ENCODE measurements at places on chromosomes 1 and 21.

DNA sequence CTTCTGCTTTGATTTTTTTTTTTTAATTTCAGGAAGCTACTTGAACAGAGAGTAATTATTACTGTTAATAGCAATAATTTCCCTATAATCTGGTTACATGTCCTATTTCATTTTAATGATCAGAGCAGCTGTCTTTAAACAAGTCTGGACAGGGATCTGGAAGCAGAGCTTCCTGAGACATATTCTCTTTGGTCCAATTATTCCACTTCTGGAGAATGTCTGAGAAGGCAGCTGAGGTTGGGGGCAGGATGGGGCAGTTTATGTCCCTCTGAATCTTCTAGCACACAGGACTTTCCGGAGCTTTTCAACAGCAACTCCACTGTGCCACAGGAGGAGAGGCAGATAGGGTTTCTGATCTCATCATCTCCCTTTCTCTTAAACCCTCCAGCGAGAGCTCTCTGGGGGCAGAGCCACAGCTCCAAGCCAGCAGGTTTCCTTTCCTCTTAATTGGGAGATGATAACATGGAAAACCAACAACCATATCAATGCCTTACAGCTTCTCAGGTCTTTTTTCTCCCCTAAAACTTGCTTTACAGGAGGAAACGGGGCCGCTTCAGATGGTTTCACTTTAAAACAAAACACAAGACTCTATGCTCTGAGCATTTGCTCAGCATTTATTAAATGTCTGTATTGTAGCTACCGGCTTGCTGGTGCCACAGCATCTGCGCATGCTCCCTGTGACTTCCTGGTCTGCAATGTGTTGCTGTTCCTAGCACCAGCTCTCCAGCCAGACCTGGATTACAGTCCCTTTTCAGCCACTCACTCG lies 425.7 kb upstream of the USP24 start:
- no peak for DNase-seq

GRCh38 chr1:240394353-240394752 lies 217.6 kb downstream of the GREM2 start:
- no peak for DNase-seq

DNA sequence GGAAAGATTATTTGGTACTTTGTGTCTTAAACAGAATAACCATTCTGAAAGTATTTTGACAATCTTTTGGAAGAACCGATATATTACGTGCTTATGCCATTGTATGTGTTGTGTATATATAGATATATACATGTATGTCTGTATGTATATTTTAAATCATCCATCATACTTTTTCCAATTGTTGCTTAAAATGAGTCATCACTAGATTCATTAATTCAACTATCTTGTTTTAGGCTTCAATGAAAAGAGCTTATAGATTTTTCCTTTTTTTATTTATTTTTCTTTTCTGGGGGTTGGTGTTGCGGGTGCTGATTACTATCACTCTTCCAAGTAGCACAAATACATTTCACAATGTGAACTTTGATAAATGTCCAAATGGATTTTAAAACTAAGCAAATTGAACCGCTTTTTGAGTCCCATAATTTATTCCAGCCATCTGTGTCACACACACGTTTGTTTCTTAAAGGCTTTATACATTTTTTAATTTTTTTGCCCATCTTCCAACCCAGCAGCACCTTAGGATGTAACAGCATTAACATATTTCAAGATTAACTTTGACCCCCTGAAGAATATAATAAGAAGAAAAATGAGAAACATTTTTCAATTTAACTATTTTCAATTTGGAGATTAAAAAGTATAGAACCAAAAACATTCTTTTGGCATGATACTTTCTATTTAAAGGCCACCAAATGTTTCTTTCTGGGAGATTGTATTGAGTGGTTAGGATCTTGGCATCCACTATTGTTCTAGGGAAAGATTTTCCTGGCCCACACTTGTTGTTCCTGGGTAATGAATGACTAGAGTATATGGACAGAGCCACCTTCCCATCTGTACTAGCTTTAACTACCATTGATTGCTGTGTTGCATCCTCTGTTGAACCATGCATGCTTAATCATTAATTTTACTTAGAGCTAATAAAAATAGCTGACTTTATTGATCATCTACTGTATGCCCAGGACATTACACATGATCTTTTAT lies 9.3 kb upstream of the DPYD start:
- DNase-seq, result no peak

GRCh38 chr1:26321315-26322041 lies 3.7 kb downstream of the CD52 start:
- peak; percentile 93 for DNase-seq

GRCh38 chr1:218611916-218612585 lies 266.9 kb downstream of the TGFB2 start:
- DNase-seq, result no peak

DNA sequence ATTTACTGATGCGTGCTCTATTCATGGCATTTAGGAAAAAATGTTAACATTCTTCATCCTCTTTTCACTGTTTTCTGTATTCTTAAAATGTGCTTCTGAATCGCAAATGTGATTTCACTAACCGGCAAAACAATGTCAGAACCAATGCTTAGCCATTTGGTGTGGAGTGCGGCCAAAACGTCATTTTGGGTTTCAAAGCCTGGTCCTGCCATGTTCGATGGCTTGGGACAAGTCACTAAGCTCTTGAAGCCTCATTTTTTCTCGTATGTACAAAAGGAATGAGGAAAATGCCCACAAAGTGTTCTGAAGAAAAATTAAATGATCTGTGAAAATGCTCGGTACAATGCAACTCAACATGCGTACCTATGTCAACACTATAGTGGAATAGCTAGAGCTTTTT lies 175.3 kb downstream of the APP start:
- no peak for DNase-seq

DNA sequence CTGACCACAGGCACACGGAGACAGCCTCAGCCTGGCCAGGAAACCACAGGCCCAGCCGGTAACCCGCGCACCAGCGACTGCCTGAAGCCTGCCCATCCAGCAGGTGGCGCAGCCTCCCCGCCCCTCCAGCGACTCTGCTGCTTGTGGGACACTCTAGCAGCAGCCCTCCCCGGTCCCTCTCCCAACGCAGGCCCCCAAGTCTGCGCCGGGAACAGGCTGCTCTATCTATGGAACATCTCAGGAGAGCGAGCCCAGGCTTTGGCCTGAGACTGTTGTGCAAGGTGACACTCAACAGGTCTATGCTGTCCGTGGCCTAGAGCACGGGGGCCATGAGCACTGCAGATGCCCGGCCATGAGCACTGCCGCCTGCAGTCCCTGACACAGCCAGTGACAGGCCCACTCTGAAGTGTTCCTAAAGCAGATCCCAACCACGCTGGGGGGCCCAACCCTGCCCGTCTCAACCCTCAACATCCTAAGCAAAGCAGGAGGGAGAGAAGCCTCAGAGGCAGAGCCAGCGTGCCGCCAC lies 28.4 kb downstream of the WDR4 start:
- DNase-seq, result peak; percentile 65

- no peak for DNase-seq
These were observed 512.7 kb upstream of the ADGRL4 start for GRCh38 chr1:79519084-79519760.

- no peak for DNase-seq
These were observed 72.6 kb downstream of the SGIP1 start for GRCh38 chr1:66606362-66607065.

GRCh38 chr1:161502181-161502580 lies 3.1 kb upstream of the FCGR2A start:
- no peak for DNase-seq

DNA sequence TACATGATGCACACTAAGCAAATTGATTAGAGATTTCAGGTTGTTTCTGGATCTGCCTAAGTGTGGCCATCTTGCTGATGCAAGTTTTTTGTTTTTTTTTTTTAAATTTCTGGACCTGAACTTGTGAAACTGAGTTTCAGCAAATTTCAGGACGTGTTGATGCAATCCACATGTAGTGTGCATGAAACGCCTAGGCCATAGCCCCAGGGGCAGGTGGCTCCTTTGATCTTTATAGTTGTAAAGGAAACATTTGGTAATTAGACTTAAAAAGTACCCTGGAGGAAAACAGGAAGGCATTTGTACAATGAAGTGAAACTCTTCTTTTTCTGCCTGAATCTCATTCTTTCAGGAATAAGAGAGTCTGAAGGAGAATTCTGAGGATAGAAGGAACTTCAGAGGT lies 162.2 kb upstream of the LHX8 start:
- no peak for DNase-seq

- no peak for DNase-seq
These were observed 35.9 kb upstream of the CTTNBP2NL start for GRCh38 chr1:112359961-112360767.

- DNase-seq, result no peak
These were observed 83.9 kb downstream of the TRABD2B start for GRCh38 chr1:47913225-47913823.

- DNase-seq, result no peak
These were observed 4.4 kb downstream of the SELENON start for GRCh38 chr1:25804244-25804963.

- DNase-seq, result no peak
These were observed 5.6 kb downstream of the TTC34 start for GRCh38 chr1:2795926-2796325.

- no peak for DNase-seq
These were observed 41.0 kb upstream of the SLC45A1 start for GRCh38 chr1:8276932-8277331.

DNA sequence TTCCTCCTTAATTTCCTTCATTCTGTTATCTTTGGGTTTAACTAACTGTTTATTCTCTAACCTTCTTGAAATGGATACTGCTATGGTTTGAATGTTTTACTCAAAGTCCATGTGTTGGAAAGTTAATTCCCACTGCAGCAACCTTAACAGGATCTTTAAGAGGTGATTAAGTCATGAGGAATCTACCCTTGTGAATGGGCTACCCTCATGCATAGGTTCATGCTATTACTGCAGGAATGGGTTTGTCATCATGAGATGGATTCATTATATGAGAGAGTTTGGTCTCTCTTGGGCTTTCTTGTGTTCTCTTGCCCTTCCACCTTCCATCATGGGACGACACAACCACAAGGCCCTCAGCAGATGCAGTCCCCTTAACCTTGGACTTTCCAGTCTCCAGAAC lies 516.9 kb downstream of the ADGRL2 start:
- DNase-seq, result no peak

DNA sequence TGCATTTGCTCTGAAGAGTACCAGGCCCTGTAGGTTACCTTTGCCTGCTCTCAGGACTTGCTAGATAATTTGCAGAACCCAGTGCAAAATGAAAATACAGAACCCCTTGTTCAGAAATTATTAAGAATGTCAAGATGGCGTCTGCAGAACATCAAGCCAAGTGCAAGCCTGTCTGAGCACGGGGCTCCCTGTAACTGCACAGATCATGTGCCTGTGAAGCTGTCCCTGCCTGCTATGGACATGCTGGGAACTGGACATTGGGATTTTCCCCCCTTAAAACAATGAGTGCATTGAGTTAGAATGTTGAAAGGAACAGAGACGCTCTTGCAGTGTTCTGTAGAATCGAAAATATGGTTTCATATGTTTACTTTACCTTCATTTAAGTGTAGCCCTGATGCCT lies 2.9 kb downstream of the CLDN14 start:
- no peak for DNase-seq

- DNase-seq, result no peak
These were observed 41.2 kb downstream of the ENAH start for GRCh38 chr1:225611537-225612223.

DNA sequence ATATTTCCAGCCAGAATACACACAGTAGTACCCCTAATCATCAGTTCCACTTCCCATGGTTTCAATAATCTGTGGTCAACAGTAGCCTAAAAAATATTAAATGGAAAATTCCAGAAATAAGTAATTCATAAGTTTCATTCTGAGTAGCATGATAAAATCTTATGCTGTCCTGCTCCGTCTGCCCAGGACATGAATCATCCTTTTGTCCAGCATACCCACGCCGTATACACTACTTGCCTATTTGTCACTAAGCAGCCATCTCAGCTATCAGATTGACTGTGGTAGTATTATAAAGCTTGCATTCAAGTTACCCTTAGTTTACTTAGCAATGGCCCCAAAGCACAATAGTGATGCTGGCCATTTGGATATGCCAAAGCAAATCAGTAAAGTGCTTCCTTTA lies 118.7 kb downstream of the SLC5A9 start:
- no peak for DNase-seq

All from ecto neural progenitor cell (in vitro differentiated cells).